Esophagus squamous epithelium (tissue), 5 donors: ENCODE measurements at places on chromosomes 13 and 19.

- DNase-seq = no peak
Measured at GRCh38 chr19:342801-343421, 1.7 kb downstream of the MIER2 start.

GRCh38 chr13:69556540-69557196 is 551.0 kb upstream of the ATXN8OS start:
- no peak for DNase-seq

GRCh38 chr19:12155324-12155860 is 1.1 kb downstream of the ZNF625 start:
- no peak for DNase-seq

- no peak for DNase-seq
Measured at GRCh38 chr13:43324129-43324528, 300.7 kb downstream of the DNAJC15 start.

DNA sequence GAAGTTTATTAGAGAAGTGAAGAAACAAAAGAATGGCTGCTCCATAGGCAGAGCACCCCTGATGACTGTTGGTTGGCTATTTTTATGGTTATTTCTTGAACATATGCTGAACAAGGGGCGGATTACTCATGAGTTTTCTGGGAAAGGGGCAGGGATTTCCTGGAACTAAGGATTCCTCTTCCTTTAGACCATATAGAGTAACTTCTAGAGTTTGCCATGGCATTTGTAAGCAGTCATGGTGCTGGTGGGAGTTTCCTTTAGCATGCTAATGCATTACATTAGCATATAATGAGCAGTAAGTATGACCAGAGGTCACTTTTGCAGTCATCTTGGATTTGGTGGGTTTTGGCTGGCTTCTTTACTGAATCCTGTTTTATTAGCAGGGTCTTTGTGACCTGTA is 38.7 kb upstream of the PCDH8 start:
- no peak for DNase-seq

DNA sequence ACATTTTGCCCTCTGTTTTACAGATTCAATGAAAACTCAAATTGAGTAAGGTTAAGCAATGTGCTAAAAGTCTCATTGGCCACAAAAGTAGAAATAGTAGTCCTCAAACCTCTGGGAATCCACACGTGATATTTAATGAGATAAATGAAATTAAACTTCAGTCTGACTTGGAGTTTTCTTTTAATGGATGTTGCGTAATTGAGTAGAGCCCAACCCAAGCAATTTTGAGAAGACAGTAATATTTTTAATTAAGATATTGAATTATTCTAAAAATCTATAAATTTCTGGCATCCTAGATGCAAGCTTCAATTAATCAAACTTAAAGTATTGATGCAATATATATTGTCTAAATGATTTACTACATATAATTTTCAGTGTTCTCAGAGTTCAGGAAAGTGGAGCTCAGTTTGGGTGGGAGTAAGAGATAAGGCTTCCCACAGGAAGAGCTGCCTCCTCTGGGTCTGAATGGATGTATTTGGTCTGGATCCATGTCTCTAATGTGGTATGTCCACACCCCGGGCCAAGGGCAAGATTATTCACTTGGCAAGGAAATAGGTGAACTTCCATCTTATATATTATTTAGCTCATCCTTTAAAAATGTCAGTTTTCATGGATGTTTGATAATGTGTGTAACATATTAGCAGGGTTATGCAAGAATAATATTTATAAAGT is 6.9 kb downstream of the MBNL2 start:
- DNase-seq = no peak

DNA sequence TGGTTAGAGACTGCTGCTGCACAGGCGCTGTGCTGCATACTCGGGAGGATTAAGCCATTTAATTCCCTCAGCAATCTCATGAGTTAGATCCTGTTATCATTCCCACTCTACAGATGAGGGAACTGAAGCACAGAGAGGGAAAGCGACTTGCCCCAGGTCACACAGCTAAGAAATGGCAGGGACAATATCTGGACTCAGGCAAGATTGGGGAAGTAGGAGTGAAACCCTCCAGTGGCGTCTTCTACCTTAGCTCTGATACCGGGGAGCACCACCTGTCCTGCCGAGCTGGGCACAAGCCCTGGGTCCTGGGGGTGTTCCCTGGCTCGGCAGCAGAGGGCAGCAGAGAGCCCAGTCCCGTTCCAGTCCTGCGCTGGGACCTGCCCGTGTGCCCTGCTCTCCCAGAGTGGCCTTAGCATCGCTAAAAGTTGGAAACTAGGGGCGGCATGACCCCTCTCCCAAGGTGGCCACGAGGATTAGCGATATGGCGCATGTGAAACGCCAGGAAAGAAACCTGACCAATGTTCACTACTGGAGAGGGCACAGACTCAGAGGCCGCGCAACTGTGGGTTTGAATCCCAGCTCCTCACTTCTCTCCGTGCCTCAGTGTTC is 20.5 kb downstream of the CYTH2 start:
- no peak for DNase-seq

DNA sequence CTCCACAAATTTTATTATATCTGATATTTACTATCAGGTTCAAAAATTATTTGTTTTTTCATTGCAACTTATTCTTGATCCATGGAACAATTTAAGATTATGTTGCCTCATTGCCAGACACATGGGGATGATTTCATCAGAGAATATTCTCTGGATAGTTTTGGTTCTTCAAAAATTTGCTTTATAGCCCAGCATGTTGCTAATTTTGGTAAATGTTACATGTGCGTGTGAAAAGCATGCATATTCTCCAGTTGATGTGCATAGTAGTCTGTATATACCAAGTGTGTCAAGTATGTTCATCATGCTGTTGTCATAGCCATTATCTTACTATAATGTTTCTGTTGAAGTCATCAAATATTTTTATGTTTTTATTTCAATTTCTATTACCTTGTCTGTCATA is 122.3 kb downstream of the RFC3 start:
- DNase-seq = no peak

DNA sequence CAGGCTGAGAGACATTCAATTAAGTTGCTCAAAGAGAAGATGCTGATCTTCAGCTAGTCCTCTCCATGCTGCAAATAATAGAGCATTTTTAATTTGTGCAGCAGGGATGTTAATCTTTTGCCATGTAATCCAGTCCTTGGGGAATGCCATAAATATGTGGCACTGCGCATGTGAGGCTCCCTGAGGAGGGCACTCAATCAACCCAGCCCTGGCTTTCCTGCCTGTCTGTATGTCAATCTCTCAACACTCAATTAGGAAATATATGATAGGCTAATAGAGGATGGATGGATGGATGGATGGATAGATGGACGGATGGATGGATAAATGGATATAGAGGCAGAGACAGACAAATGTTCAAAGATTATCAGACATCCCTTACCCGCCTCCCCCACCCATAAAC is 31.6 kb upstream of the POP4 start:
- DNase-seq = no peak

DNA sequence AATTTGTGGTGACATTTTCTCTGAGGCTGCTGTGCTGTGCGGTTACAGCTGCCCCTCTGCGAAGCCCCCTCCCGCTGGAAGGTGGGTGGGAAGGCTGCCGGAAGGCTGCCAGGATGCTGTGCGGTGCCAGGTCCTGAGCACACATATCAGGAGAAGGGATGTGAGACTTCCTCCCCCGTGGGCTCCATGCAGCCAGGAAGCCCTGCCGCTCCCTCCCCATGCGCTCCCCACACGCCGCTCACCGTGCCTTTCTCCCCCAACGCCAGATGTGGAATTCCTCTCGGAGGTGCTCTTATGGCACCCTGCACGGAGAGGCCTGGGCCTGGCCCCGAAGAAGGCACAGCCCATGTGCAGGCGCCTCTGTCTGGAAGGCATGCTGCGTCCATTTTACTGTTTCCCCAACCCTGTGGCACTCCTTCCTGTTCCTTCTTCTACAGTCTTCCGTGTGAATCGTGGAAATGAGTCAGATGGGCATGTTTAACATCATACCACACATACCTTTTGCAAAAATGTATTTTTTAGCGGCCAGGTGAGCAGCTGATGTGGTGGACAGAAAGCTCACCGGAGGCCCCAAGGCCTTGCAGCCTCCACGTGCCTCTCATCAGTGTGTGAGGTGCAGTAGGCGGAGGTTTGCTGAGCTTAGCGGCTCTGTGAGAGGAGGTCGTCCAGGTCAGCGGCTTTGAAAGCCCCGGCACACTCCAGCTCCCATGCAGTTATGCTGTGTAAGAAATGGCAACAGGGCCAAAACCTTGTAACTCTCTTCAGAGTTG is 88.0 kb downstream of the ATP11A start:
- no peak for DNase-seq

DNA sequence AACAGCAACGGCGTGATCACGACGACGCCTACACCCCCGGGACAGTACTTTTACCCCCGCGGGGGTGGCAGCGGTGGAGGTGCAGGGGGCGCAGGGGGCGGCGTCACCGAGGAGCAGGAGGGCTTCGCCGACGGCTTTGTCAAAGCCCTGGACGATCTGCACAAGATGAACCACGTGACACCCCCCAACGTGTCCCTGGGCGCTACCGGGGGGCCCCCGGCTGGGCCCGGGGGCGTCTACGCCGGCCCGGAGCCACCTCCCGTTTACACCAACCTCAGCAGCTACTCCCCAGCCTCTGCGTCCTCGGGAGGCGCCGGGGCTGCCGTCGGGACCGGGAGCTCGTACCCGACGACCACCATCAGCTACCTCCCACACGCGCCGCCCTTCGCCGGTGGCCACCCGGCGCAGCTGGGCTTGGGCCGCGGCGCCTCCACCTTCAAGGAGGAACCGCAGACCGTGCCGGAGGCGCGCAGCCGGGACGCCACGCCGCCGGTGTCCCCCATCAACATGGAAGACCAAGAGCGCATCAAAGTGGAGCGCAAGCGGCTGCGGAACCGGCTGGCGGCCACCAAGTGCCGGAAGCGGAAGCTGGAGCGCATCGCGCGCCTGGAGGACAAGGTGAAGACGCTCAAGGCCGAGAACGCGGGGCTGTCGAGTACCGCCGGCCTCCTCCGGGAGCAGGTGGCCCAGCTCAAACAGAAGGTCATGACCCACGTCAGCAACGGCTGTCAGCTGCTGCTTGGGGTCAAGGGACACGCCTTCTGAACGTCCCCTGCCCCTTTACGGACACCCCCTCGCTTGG is 966 bp downstream of the JUNB start:
- no peak for DNase-seq

DNA sequence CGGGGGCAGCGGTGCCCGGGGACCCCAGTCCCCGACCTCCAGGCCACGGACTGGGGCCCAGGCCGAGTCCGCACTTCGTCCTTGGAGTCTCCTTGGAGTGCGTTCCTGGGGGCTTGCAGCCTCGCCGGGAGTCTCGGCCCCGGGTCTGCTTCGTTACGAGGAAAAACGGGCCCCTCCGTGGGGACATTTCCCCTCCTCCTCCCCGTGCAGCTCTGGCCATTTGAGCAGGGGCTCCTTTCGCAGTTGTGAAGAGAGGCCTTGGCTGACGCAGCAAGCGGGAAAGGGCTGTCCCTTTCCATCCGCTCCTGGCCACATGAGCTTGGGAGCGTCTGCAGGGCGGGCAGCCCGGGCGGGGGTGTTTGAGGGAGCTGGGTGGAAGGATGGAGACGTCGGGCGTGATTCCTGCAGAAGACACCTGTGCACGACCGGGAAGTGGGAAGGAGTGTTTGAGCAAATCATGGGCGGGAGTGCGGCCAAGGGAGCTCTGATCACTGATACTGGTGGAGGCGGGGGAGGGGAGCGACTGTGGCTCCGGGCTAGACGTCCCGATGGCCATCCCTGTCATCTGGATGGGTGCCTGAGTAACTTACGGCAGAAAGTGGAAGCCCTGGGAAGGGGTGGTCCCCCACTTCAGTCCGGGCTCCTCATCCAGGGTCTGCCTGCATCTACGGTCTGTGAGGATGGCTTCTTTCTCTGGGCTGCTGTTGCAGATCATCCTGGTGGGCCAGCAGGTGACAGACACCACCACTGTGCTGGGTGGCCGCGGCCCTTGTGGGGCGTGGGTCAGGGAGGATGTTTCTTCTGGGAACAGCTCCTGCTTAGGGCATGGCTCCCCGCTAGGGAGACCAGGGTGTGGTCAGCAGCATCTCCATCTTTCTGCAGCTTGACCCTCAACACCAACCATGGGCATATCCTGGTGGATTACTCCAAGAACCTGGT is 736 bp downstream of the GPI start:
- DNase-seq = no peak
